ENCODE measurements at places on chromosomes 12 and 14.

DNA sequence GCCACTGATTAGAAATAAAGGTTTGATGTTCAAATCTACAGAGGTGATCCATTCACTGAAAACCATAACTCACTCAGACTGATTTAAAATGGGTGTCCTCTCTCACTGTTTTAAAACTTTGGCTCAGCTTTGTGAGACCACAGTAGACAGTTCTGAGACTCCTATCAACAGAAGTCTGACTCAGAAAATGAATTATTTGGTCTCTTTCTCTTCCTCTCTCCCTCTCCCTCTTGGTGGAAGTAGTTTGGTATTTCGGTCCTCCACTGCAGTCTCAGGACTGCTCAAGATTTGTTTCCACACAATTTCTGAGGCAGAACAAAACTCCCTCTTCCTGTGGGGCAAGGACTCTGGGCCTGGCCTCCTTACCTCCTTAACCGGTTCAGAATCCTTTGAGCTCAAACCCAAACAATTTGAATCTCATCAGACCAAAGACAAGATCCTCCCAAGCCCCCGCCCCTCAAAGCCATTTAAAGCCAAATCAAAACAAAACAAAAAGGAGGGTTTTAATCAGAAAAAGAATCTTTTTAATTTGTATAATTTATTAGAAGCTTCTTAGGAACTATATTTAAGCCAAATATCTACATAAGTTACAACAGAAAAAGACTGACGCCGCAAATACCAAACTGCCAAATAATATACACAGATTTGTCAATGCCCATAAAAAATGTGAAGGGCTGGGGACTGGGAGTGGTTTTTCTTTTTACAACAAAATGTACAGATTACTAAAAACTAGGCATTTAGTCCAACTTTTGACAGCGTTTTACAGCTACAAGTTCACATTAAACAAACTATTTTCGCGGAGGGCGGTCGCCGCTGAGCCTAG, 3.9 kb downstream of the NKX2-1 start:
- DNase-seq = no peak

DNA sequence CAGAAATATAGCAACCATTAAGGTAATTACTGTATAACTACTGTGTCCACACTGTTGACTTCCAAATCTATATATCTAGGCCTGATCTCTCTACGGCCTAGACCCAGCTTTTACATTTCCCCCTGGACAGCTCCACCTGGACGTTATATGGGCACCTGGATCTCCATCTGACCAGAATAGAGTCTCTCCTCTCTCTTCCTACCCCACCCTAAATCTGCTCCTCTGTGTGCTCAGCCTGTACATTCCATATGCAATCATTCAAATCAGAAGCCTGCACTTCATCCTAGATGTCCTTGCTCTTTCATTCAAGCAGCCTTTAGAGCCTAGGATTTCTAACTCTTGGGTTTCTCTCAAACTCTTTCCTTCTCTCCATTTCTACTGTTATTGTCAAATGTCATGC, 255.0 kb downstream of the PAX9 start:
- no peak for DNase-seq

GRCh38 chr12:41528874-41529273, 340.8 kb downstream of the PDZRN4 start:
- DNase-seq = no peak

DNA sequence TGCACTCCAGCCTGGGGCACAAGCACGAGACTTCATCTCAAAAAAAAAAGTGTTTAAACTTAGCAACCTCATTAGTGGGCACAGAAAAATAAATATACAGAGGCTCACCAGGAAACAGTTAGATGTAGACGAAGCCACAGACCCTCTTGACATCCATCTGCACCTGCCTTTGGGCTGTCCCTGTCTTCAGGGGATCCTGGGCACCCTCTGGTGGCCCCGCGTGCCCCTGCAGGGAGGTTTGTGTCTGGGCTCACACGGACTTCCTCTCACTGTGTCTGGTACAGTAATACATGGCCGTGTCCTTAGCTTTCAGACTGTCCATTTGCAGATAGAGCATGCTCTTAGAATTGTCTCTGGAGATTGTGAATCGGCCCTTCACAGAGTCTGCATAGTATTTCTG, 916.5 kb downstream of the TMEM121 start:
- DNase-seq = peak; percentile 64

DNA sequence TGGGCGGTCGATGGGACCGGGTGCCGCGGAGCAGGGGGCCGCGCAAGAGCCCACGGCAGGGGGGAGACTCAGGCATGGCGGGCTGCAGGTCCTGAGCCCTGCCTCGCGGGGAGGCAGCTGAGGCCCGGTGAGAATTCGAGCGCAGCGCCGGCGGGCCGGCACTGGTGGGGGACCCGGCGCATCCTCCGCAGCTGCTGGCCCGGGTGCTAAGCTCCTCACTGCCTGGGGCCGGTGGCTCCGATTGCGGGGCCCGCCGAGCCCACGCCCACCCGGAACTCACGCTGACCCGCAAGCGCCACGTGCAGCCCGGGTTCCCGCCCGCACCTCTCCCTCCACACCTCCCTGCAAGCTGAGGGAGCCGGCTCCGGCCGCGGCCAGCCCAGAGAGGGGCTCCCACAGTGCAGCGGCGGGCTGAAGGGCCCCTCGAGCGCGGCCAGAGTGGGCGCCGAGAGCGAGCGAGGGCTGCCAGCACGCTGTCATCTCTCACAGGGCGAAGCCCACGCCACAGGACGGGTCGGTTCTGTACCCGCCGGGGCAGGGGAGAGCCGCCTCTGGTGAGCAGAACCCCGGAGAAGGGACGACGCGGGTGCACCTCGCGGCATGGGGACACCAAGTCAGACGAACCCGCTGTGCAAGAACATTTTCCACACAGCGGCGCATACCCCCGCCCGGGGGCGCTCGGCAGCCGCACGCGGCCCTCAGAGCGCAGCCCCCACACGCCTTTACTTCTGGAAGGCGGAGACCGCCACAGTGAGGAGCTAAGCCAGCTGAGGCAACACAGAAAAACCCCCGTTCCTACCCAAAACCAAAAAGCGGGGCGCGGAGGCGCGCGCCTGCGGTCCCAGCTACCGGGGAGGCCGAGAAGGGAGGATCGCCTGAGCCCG, 1.2 kb upstream of the SIVA1 start:
- DNase-seq = no peak

DNA sequence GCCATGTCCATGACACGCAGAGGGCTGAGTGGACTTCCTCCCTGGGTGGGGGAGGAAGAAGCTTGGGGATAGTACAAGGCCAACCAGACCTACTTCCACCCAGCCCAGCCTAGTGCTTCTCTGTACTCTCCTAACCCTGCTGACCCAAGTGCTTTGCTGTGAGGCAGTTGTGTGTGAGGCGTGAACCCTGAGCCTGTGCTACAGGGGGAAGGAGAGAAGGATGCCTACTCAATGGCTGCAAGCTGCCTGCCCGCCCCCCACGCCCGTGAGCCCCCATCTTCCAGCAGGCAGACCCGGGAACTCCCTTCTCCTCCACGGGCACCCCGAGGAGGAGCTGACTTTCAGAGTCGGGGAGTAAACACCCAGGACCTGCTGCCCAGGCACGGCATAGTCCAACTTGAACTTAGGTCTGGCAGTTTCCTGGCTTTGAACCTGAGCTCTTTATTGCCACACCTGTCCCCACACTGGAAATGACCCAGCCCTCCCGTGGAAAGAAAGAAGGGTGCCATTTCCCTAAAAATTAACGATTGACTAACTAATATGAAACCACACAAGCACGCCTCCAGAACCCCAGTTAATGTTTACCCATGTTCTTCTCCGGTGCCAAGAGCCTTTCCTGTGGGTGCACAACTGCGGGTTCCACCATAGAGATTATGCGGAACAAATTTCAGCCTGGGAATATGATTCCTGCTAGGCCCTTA, 10.8 kb downstream of the ALDH2 start:
- no peak for DNase-seq

- no peak for DNase-seq
Measured at GRCh38 chr12:88566430-88566829, 13.8 kb downstream of the KITLG start.

DNA sequence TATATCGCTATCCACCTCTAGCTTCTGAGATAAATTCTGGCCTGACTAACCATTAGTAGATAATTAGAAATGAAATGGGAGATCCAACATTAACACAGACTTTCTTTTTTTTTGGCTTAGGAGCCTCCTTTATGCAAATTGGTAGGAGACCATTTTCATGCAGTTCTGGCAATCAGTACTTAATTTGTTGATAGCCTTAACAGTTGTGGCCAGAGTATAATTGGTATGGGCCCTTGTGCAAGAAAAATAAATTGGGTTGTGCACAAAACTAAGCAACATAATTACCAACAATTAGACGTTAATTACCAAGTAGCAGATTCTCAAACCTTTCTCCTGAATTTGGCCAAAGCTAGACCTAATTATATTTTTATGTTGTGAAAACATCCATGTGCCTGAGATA, 111.0 kb downstream of the MGAT4C start:
- DNase-seq = no peak

GRCh38 chr12:17344649-17345048, 738.7 kb upstream of the LMO3 start:
- DNase-seq = no peak

- no peak for DNase-seq
Measured at GRCh38 chr12:89041078-89041477, 311.2 kb downstream of the DUSP6 start.

DNA sequence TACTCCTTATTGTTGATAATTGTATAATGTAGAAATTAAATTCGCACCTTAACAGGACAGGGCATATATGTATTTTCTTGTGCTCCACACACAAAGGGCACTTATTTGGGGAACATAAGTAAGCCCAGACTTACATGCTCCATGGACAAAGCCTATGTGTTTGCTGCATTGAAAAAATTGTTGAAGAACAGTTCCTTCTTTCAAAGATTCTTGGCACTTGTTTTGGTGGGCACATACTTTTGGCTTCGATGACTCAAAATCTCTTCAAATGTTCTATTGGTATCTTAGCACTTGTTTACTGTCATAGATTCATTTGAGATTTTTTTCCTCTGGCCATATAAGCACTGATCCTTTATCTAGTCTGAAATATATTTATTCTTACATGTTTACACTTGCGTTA, 1.4 kb upstream of the MAP4K5 start:
- no peak for DNase-seq

- DNase-seq = no peak
Measured at GRCh38 chr14:45680531-45680930, 427.5 kb upstream of the MIS18BP1 start.

DNA sequence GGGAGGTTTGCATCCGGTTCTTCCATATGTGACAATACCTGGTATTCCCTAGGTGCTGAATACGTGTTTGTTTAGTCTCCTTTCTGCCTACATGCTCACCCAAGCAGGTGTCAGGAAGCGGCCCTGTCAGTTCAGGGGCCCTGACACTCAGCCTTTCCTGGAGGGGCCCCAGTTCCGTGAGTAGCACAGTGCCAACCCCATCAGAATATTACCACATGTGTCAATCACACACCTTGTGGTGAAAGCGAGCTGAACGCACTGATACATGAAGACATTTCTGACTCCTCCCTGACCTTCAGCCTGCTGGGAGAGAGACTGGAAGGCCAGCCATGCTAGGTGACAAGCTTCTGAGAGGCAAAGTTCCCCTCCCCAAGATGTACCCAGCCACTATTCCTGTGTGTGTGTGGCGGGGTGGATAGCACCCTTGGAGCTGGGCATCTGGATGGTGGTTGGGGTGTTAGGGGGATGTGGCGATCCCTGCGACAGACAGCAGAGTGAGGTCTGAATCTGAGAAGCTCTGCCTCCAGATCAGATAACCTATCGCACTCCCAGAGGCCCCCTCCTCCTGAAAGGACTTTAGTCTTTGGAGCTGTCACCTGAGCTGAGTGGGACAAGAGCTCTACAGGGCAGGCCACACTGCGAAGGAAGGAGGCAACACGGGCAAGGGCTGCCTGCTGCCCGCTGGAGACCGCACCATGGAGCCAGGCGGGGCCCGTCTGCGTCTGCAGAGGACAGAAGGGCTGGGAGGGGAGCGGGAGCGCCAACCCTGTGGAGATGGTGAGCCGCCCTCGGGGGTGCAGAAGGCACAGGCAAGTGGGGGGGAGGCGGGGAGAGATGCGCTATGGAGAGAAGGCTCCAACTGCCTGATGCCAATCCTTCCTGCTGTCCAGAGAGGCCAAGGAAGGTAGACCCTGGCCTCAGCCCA, at the start of gene SOAT2:
Gene SOAT2 (plus strand): TSS at position 604 of the 925 bp plus-strand sequence. CDS start 92 bp downstream, at position 696.
- peak; percentile 66 for DNase-seq

DNA sequence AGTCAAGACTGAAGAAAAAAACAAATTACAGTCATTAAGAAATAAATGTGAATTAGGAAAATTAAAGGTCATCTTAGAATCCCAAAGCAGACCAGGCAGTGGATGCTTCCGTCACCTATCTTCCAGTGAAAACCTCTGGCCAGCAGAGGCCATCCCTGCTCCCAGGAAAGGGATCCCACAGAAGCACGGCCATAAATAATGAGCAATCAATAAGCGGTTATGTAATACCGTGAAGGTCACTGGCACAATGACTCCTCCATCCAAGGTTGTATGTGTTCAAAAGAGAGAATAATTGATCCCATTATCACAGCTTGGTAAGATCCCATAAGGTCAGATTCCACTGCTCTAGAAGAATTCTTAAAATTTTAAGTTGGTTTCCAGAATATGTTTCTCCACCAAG, 85.7 kb downstream of the PPP2R5E start:
- DNase-seq = no peak

- no peak for DNase-seq
Measured at GRCh38 chr12:119288576-119288975, 46.0 kb upstream of the CCDC60 start.

GRCh38 chr14:69657950-69658355, 46.6 kb downstream of the SUSD6 start:
- no peak for DNase-seq

DNA sequence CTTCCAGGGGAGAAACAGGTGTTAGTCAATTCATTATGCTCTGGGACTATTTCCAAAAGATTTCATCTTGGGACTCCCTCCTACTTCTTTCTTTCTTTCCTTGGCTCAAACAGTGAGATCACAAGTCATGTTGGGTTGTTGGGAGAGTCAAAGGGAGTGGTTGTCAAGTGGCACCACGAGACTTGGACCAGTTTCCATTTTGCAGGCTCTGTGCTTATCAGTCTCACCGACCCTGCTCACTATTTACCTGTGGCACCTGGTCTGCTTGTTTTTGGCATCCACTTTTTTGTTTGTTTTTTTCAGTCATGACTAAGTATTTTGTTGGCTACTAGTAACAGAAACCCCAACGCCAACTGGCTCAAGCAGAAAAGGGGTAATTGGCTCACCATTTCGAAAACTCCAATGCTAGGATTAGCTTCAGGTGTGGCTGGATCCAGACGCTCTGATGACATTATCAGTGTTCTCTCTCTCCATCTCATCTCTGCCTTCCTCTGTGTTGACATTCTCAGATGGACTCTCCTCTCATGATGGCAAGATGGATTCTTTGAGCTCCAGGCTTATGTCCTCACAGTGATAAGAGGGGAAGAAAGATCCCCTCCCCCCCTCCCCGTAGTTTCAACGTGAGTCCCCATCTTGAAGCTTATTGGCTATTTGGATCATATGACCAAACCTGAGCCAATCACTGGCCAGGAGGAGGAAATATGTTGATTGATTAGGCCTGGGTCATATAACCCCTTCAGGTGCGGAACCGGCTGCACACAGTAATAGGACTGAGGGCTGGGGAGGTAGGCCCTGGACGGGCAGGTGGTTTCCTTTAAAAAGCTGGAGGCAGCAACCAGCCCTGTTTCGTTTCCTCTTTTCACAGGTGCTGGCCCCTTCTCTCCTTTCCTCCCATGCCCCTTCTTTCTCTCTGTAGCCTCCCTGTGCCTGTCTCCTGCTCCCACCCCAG, 84.2 kb downstream of the AACS start:
- no peak for DNase-seq

All from activated naive CD4-positive, alpha-beta T cell treated with anti-CD3 and anti-CD28 coated beads, Interleukin-2, amount 10 ng/mL, durations not matched to agents 7 days and 5 days (primary cell).